AG10803 (cell line): ENCODE measurements at places on chromosomes 3 and 15.

DNA sequence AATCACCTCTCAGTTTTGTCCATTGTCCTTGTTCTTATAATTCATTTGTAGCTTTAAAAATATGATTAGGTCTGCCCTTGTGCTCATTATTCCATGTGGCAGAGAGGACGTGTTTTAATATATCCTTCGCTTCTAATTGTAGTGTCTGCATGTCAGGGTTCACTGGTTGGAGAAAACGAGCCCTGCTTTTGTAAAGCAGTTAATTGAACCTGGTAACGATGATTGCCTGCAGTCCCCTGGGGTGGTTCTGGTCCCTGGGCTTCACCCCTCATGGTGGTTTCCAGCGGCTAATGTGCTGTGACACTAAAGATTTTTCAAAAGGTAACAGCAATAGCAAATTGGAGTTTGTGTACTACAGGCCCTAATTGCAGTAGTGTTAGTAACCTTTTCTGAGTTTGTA is 299.6 kb downstream of the CACNA2D3 start:
- no peak for DNase-seq

- DNase-seq = peak; percentile 62
Measured at GRCh38 chr3:152436707-152437590, 168.2 kb downstream of the MBNL1 start.

DNA sequence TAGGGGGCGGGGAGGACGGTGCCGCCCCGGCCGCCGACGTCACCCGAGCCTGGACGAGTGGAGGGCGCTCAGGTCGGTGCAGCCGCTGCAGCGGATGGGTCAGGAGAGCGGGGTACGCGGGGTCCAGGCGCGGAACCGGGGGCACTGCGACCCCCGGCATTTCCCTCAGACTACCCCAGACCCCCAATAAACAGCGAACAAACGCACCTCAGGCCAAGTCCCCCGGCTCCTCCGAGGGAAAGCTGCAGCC is 78.9 kb downstream of the IQSEC1 start:
- DNase-seq = no peak

GRCh38 chr3:179563271-179563783 is 601 bp downstream of the ACTL6A start:
- DNase-seq = peak; percentile 73

- DNase-seq = peak; percentile 82
Measured at GRCh38 chr3:110814170-110815007, 257.2 kb upstream of the NECTIN3 start.

DNA sequence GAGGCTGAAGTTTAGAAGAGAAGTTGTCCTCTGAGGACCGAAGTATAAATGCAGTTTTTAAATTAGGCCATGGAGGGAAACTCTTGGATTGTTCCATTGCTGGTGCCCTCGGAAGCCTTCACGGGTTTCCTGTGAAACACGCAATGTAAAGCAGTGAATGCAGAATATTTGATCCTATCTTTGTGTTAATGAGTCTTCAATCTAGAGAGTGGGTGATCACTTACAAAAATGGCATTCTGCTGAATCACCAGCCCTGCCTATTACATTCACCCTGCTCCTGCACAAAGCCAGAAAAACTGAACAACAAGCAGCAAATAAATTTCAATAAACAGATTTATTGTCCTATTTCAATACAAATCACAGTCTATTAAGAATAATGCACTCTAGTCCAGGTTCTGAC is 1063.9 kb downstream of the FHIT start:
- no peak for DNase-seq

DNA sequence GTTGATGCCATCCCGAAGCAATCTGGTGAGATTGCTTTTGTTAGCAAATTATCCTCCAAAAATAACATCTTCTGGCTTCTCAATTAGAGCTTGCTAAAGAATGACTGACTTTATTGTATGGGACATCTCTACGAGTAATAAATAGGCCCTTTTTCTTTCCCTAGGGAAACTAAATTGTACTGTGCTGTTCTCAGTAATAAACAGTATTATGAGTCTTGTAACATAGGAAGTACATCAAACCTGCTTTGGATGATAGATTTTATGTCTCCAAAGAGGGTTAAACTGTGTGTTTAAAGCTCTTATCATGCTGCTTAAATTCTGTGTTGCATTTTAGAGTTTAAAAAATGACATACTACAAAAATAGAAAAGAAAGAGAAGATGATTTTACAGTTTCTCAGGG is 153.4 kb upstream of the THRB start:
- DNase-seq = no peak

DNA sequence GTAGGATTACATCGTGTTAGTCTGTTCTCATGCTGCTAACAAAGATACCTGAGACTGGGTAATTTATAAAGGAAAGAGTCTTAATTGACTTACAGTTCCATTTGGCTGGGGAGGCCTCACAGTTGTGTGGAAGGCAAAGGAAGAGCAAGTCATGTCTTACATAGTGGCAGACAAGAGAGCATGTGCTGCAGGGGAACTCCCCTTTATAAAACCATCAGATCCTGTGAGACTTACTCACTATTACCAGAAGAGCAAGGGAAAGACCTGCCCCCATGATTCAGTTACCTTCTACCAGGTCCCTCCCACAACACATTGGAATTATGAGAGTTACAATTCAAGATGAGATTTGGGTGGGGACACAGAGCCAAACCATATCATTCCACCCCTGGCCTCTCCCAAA is 3.4 kb downstream of the SLC25A26 start:
- DNase-seq = no peak

- peak; percentile 79 for DNase-seq
Measured at GRCh38 chr3:108036984-108037741, 53.7 kb downstream of the CD47 start.

DNA sequence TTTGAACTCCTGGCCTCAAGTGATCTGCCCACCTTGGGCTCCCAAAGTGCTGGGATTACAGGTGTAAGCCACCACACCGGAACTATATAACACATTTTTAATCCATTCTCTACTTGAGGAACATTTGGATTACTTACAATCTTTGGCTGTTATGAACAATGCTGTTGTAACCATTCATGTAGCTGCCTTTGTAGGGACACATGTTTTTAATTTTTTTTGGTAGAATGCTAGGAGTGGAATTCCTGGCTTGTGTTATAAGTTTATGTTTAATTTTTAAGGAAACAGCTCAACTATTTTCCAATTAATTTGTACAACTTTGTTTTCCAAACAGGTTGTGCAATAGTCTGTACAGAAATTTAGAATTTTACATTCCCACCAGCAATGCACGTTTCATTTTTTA is 51.7 kb downstream of the GPR149 start:
- peak; percentile 31 for DNase-seq

DNA sequence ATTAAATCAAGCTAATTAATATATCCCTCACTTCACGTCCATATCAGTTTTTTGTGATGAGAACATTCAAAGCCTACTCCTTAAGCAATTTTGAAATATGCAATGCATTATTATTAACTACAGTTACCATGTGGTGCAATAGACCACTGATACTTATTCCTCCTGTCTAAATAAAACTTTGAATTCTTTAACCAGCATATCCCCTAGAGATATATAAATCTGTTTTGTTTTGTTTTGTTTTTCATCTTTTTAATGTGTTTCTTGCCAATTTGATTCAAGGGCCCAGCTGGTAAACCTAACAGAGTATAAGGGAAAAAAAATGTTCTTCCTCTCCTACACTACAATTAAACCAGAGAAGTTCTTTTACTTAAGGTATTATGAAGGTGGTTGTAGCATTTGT is 524.2 kb downstream of the NAALADL2 start:
- DNase-seq = peak; percentile 78

GRCh38 chr3:183375787-183376186 is 52.6 kb downstream of the MCF2L2 start:
- DNase-seq = no peak

- no peak for DNase-seq
Measured at GRCh38 chr3:197545571-197545970, 10.2 kb downstream of the BDH1 start.

DNA sequence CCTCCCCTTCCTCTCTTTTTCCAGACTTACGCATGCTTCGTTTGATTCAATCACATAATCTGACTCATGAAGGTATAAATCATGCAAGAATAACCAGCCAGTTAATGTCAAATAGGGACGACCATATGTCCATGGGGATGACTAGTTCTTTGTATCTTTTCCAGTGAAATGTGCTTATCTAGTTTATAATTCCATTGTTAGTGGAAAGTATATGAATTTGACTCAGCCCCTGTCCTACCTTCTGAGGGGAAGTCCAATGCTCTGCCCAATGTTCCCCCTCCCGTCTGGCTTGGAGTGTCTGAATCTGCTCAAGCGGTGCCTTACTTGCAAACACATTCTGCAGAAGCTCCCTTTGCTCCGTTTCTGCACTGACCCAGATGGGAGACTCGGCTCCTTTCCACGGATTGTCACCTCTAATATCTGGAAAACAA is 55.0 kb upstream of the EPHB3 start:
- peak; percentile 39 for DNase-seq

GRCh38 chr3:29370476-29371420 is 89.9 kb downstream of the RBMS3 start:
- DNase-seq = peak; percentile 48

DNA sequence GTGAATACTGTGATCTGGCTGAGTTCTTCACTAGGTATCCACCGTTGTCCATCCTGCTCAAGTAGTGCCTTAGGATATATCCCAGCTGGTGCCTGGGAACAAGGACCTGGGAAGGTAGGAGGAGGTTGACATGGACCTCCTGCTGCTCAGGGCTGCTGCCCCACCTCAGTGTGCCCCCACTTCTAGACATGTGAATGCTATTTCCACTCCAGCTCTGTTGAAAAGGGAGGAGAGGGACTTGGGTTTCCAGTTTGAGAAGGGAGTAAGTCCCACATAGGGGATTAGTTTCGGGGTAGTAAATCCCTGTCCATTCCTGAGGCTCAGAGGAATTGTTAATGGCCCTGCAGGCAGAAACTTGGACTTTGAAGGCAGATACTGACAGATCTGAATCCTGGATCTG is 32.9 kb upstream of the ETV5 start:
- no peak for DNase-seq

GRCh38 chr15:25724899-25725298 is 138.2 kb downstream of the ATP10A start:
- DNase-seq = no peak

DNA sequence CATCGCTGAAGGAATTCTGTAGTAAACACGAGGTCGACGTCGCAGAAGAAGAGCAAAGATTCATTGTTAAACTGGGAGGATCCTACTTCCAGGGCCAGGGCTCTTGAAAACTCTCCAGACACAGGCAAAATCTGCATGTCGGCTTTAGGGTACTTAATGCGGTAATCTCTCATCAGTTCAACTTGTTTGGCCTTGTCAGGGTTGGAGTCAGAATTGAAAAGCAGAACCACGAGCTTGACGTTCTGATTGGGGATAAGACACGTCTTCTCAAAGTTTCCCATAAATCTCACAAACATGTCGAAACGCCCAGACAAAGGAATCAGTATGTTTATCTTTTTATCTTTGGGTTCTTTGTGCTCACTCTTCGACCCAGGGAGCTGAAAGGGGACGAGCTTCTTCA is 74.0 kb downstream of the CHSY1 start:
- DNase-seq = no peak

GRCh38 chr15:35304389-35304788 is 219.3 kb upstream of the NANOGP8 start:
- no peak for DNase-seq

- DNase-seq = peak; percentile 41
Measured at GRCh38 chr3:187406927-187407326, 38.7 kb downstream of the RTP4 start.

DNA sequence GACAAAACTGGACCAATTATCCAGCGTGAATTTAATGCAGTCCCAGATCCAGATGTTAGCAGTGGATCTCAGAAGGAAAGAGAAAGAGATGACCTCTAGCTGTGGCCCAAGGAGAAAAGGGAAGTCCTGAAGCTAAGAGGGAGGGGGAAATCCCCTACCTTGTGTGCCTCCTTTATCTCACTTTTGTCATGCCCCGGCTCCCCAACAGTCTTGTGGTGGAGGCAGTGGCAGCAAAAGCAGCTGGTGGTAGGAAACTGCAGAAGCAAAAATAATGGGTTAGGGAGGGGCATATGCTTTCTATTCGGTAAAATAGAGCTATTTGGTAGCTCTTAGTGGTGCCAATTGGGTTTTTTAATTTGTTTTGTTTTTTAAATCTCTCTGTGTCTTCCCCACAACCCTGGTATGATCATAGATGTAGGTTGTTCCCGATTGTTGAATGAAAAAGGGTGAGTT is 56.5 kb downstream of the MCTP2 start:
- DNase-seq = no peak

- DNase-seq = peak; percentile 51
Measured at GRCh38 chr15:75884041-75884440, 19.6 kb upstream of the FBXO22 start.

DNA sequence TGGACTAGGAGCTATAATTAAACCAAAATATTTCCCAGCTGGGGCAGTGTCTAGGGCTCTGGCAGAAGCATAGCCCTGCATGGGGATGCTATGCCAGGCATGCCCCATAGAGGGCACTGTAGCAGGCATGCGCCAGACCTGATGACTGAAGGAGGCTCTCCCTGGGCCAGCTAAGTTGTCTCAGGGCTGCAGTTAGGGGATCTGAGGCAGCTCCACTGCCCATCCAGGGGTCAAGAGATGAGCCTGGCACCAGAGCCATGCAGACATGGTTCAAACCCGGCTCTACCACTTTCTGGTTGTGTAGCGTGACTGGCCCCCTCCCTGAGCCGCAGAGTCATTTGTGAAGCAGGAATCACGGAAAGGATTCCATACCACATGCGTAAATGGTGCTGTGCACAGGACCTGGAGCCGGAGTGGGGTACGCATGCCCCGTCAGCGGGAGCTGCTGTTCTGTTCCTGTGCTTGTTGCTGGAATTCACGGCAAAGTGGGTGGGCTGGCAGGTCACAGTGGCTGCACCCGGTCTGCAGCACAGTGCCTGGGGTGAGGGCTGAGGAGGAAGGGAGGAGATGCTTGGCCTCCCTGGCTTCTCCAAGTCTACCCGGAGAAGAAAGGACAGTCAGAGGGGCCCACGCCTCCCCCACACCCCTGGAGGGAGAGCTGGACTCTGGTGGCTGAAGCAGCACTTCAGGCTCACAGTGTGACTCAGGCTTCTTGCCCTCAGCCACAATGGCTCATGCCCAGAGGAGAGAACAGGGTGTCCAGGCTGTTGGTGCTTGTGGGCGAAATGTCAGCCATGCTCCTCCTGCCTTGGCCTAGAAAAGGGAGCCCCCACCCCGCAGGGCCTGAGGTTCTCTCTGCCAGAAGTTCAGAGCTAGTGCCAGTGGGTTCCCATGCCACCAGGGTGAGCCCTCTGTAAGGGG is 43.1 kb downstream of the DNASE1L3 start:
- peak; percentile 75 for DNase-seq

DNA sequence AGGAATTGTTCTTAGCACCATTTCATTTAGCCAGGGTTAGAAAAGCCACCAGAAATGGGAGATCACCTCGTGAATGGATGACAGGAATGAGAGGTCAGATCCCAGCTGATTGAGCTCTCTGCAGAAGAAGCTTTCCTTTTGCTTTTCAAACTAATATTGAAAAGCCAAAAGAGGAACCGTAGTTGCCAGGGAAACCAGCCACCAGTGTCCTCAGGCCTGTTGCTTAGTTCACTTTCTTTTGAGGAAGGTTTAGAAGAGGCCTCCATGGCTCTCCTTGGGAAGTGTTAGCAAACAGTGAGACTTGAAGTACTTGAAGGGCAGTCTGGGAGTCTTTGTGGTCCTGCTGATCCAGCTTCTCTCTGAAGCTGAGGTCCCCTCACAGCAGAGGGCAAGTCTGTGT is 7.4 kb upstream of the CCK start:
- no peak for DNase-seq
